ENCODE measurements at places on chromosomes 6 and 20. TPM values are rescaled to one million over a fixed set of nuclear protein-coding genes. Genes with fewer than 3 reads are reported as not detected.

Gene ARFGAP1
- 92.0 TPM for total RNA-seq

Gene ID4
- 1.4 TPM for total RNA-seq

Gene SLC22A3
- 0.47 TPM for total RNA-seq

Gene OLIG3
- total RNA-seq: not detected

Gene TFAP2D
- not detected for total RNA-seq

Data from PC-3 (cell line).